ENCODE measurements at places on chromosomes 4 and X.

GRCh38 chr4:100721490-100721889 lies 203.7 kb upstream of the EMCN start:
- no peak for DNase-seq

GRCh38 chr4:152015597-152016302 lies 254.9 kb upstream of the GATB start:
- no peak for DNase-seq

DNA sequence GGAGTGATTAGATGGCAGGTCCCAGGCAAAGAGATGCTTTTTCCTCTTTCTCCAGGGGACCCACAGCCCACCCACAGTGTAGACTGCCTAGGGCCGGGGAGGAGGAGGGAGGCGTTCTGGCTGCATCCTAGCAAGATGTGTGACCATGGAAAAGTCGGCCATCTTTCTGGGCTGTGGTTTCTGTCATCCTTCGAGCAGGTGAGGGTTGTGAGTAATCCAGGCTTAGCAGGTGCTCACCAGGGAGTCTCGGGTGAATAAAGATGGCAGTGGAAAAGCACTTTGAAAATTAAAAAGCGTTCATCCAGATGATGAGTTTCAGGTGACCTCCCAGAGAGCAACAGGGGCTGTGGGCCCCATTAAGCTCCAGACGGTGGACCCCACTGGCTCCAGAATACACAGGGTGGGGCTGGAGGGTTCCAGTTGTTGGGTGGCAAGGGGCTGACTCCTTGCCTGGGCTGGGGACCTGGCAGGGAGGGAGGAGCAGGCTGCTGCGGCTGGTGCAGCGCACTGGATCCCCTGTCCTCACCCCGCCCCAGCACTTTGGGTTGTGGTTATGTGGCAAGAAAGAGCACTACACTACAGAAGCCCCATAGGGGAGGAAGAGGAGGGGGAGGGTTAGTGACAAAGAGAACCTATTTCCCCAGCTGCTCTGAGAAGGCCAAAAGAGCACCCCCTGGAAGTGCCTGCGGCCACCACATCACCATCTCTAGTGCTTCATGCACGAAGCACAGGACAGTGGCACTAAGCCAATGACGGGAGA lies 23.7 kb downstream of the ELF4 start:
- DNase-seq: no peak

GRCh38 chr4:15162465-15163283 lies 160.4 kb downstream of the CPEB2 start:
- DNase-seq: no peak

- no peak for DNase-seq
Measured at GRCh38 chr4:147638365-147638764, 21.2 kb downstream of the TMEM184C start.

GRCh38 chr4:100240008-100240407 lies 49.7 kb upstream of the DDIT4L start:
- no peak for DNase-seq

DNA sequence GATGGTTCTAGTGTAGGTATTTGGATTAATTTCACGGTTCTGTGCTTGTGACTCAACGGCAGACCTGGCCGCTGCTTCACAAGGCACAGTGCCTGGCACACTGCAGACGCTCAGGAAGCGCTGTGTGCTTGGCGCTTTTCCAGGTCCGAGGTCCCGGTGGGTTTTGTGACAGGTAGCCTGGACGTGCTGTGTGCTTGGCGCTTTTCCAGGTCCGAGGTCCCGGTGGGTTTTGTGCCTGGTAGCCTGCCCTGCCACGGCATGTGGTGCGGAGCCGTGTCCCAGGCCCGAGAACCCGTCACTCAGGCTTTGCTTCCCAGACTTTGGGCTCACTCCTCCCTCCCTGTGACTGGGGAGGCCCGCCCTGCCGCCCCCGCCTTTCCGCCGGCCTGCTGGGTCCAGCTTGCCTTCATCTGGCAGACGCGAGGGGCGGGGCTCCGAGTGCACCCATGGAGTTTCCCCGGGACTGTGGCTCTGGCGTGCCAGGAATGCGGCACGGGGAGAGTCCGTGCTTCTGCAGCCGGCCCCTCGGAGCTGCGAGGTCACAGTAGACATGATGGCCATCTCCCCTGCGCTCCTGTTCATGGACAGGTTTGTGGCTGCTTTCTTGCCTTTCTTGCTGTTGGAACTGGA lies 44.2 kb downstream of the TBC1D14 start:
- peak; percentile 35 for DNase-seq

GRCh38 chrX:125289920-125290319 lies 29.8 kb upstream of the TEX13C start:
- no peak for DNase-seq

- no peak for DNase-seq
Measured at GRCh38 chr4:104966349-104967033, 180.2 kb upstream of the TET2 start.

DNA sequence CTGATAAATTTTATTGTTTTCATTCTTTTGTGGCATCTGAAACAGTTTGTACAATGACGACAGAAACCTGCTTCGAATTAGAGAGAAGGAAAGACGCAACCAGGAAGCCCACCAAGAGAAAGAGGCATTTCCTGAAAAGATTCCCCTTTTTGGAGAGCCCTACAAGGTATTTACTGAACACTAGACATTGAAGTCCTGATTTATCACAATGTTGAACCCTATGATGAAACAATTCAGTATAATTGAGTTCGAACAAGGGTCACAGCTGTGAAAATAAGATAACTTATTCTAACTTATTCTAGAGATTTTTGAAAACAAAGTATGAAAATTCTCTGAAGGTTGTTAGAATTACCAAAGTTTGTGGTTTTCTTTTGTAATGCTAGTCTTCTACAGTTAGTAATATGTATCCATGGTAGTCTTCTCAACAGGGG lies 111.3 kb downstream of the AFF1 start:
- no peak for DNase-seq

DNA sequence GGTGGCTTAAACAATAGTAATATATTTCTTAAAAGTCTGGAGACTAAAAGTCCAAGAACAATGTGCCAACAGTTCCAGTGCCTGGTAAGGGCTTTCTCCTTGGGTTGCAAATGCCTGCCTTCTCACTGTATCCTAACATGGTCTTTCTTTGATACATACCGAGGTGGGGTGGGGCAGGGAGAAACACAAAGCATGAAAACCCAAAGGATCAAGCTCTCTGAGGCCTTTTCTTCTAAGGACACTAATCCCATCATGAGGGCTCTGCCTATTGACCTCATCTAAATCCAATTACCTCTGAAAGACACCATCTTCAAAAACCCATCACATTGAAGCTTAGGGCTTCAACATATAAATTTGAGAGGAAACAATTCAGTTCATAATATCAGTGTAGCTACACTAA lies 311.3 kb downstream of the GRID2 start:
- no peak for DNase-seq

- peak; percentile 88 for DNase-seq
Measured at GRCh38 chrX:116272322-116272721, 101.8 kb downstream of the AGTR2 start.

GRCh38 chr4:43680421-43680820 lies 768.2 kb downstream of the KCTD8 start:
- DNase-seq: no peak

- no peak for DNase-seq
Measured at GRCh38 chrX:30661228-30661627, 8.0 kb downstream of the GK start.

DNA sequence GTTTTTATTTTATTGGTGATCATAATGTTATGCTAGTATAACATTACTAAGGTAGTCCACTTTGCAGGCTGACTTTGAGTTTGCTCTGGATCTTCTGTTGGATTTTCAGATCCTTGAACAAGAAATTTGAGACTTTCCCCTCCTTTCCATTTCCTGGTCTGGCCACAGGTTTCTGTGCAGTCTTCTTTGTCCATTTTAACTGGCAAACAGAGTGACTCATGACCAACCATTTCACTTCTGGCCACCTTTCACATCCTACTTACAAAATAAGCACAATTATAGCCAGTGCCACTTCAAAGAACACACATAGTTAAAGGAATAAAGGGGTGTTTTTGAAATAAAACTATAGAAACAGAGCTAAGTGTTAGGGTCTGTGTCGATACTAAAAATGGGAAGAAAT lies 8.4 kb downstream of the ANK2 start:
- peak; percentile 22 for DNase-seq

GRCh38 chr4:29541757-29542156 lies 1178.4 kb upstream of the PCDH7 start:
- no peak for DNase-seq

DNA sequence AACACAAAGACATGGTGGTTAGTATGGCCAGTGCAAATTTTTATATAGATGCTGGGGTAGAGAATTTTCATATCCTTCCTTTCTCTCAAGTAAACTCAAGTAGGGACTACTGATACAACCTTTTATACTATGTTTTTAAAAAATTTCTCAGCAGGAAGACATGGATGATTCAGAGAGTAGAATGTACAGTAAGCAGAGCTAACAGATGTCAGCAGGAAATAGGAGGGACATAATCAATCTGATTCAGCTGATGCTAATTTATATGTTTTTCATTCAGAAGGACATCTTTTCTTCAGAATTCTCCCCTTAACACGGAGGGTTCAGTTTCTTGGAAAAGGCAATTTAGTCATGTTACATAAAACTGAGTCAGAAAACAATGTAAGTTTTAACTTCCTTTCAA lies 95.4 kb downstream of the GRIA2 start:
- DNase-seq: peak; percentile 6

DNA sequence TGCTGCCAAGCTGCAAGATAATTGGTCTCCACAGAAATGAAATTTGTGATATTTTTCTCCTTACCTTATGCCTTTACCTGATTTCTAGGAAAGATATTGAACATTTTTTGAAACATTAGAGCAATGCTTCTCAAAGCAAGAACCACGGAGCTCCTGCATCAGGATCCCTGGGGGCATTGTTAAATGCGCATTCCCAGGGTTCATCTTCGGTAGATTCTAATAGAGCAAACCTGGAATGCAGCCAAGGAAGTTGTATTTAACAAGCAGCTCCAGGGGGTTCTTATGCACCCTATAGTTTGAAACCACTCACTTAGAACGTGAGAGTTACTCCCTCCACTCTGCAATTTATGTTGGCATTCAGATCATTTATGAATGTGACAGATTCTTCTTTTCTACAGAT lies 126.2 kb downstream of the SLC39A8 start:
- DNase-seq: no peak

DNA sequence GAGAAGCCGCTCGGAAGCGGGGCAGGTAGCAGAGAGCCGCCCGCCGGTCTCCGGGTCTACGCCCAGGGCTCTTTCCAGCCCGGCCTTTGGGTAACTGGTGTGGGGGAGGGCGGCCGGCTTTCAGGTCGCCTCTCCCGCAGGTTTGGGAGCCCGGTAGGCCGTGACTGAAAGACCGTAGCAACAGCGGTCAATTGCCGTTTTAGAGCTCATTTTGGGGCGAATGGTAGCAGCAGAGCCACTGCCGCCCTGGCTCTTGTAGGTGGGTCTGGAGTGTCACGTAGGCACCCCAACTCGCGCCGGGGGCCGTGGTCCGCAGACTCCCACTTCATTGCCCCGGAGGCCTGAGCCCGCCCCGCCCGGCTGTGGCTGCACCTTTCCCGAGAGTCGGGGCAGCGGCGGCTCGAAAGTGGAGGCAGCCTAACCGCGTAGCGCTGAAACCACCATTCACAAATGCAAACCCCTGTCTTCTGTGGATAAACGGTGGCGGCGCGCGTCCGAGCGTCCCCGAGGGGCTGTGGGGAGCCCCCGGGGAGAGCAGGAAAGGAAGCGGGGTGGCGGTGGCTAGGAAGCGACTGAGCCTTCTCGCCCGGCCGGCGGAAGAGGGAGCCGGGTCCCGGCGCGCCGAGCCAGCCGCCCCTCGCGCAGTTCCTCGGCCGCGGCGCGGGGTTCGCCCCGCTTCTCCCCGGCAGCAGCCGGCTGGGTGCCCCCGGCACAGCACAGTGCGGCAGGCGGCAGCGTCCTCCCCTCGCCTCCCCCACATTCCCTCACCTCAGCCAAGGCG lies 2185.1 kb upstream of the TENM3 start:
- no peak for DNase-seq

- DNase-seq: no peak
Measured at GRCh38 chr4:160414496-160414895, 1311.6 kb downstream of the RAPGEF2 start.

GRCh38 chrX:69556060-69557011 lies 52.2 kb downstream of the NALF2 start:
- DNase-seq: no peak

- no peak for DNase-seq
Measured at GRCh38 chr4:18981234-18981615, 959.7 kb upstream of the LCORL start.

- no peak for DNase-seq
Measured at GRCh38 chrX:22097012-22097694, 65.0 kb downstream of the PHEX start.
